ENCODE measurements at places on chromosomes 6 and 20.

DNA sequence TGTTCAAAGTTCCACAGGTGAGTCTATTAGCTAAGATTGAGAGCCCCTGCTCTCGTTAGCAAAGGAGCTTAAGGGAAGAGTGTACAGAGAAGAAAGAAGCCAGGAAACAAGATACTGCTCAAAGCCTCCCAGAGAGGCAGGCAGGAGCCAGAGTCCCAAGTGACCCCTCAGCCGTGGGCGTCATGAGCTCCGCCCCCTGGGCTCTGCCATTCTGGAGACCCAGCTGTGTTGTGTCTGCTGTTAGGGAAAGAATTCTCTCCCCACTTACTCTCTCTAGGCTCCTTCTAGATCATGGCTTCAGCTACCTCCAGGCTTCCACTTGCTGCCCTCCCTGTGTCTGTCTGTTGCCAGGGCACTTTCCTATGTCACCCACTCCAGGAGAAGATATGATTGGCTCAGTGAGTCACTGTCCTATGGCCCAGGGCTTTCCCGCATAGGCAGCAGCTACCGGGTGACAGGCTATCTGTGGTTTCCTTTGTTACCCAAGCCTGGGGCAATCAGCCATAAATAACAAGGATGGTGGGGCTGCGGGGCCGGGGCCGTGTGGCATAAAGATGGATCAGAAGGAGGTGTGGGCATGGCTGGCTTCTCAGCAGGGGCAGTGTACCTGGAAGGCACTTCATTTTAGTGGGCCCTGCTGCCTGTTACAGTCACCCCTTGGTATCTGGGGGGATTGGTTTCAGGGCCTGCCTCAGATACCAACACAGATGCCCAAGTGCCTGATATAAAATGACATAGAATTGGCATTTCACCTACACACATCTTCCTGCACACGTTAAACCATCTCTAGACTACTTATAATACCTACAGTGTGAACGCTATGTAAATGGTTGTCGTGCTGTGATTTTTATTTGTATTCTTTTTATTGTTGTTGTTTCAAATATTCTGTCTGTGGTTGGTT is 118.9 kb downstream of the ARMC2 start:
- DNase-seq, result peak; percentile 62

DNA sequence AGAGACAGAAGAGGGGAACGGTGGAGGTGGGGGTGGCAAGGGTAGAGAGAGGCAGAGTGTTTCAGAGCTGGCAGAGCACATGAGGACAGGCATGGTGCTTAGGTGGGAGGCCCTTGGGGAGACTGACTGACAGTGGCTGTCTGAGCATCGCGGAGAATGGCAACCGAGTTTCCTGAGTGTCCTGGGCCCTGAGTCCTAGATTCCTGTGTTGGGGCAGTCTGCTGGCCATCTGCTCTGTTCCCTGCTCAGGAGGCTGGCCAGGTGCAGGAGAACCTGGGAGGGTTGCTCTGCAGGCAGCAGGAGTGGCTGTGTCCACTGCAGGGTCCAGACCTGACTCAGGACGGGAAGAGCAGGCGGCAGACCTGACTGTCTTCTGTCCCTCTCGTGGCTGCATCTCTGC is 248.9 kb downstream of the LRFN2 start:
- no peak for DNase-seq

- no peak for DNase-seq
These were observed 18.5 kb upstream of the DCBLD1 start for GRCh38 chr6:117463762-117464665.

GRCh38 chr6:169263374-169263773 is 9.7 kb upstream of the THBS2 start:
- DNase-seq, result no peak

DNA sequence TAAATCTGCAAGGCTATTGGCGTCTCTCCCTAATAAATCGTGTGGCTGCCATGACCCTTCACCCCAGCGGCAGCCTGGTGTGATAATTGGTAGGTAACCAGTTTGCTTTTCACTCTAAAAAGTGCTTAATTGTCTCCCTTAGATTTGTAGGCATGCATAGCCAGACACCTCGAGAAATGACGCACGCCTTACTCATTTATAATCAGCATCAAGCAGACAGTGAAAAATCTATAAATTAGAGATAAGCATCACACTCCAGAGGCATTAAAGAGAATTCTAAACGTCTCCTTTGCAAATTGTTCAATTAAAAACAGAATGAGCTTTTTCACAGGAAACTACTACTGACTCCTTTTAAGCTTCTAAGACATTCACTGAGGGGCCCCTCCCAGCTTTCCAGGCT is 110.2 kb upstream of the RPS6KA2 start:
- DNase-seq, result peak; percentile 26

- DNase-seq, result no peak
These were observed 80.7 kb upstream of the CLDN20 start for GRCh38 chr6:155183095-155183494.

DNA sequence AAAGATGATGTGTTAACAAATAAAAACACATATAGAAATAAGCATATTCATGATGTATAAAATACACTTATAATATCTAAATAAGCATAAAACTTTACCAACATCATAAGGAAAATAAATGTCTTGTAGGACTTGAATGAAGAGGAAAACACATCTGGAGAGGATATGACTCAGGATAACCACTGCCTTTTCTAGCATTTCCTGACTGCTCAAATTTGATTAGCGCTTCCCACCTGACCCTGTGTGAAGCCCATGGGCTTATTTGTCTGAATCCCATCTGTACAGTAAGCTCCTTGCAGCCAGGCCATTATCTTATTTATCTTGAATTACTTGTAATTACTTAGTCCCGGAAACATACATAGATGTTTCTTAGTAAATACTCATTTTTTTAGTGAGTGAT is 608.6 kb downstream of the COL12A1 start:
- no peak for DNase-seq

- DNase-seq, result no peak
These were observed 5.6 kb downstream of the FBXO9 start for GRCh38 chr6:53070806-53071205.

GRCh38 chr20:33444797-33445560 is 1.4 kb upstream of the SNTA1 start:
- no peak for DNase-seq

DNA sequence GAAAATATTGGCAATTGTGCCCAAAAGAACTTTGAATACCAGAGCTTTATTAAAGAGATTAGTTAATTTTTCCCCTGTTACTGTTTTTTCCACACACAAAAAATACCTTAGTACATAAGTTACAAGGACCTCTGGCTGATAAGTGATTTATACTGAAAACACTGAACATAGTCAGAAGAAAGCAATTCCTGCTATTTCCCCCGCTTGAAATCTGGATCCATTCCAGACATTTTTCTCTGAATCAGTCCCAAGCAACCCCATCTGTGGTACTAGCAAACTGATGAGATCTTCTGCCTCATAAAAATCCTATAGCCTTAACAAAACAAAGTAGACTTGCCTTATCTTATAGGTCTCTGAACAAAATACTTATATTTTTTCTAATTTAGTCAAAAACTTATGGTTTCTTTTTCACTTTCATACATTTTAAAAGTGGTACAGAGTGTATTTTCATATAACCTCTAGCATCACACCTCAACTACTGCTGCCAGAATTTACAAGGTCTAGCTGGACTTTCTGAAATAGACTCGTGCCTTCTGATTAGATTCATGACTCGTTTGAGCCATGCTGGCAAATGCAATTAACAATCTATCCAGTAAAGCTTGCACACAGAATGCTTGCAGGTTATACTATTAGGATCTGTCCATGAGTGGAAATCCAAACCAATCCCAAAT is 111.9 kb downstream of the TBX18 start:
- DNase-seq, result no peak

GRCh38 chr20:59482351-59483187 is 121.8 kb upstream of the PHACTR3 start:
- no peak for DNase-seq

GRCh38 chr20:40477805-40478204 is 211.2 kb downstream of the MAFB start:
- no peak for DNase-seq

- peak; percentile 67 for DNase-seq
These were observed 27.3 kb downstream of the GSTA3 start for GRCh38 chr6:52881996-52882841.

- DNase-seq, result no peak
These were observed 91.7 kb upstream of the HDDC2 start for GRCh38 chr6:125393449-125393858.

GRCh38 chr6:42380228-42380979 is 71.3 kb downstream of the TRERF1 start:
- no peak for DNase-seq

DNA sequence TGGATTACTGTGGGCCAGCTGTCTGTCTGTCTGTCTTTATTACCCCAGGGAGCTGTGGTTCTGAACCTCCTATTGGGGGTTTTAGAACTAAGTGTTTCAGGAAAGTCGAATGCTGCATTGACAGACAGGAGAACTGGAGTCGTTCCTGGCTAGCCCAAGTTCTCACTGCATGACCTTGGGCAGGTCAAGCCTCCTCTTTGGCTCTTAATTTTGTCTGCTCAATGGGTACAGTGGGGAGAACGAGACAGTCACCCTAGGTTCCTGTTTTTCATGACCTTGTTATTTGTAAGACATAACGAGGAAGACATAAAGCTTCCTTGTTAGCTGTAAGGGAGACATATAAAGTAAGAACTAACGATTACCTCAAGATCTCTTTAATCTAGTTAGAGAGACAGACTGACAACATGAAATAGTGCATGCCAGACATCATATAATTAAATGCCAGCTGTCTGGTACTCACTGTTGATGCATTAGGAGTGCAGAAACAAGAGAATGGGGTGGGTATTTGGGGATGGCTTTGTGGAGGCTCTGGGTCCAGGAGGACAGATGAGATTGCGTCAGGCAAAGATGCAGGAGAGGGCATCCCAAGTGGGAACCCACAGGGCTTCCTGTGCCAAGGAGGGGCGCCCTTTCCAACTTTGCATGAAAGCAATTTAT is 3.7 kb upstream of the CCDC167 start:
- DNase-seq, result no peak

DNA sequence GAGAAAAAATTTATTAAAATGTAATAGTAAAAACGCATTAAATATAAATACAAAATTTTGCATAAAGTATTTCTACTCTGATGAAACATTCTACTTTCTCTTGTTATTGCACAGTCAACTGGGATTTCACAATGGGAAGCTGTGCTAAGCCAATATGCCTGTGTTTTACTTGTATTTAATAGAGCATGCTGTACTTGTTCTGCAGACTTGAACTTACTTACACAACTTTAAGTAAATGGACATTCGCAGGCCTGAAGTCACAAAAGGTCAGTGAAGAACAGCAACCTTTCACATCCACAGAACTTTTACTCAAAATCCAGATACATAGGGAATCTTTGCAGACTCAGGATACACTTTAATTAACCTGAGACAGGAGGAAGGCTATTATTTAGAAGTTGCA is 409.5 kb downstream of the BTBD3 start:
- no peak for DNase-seq

DNA sequence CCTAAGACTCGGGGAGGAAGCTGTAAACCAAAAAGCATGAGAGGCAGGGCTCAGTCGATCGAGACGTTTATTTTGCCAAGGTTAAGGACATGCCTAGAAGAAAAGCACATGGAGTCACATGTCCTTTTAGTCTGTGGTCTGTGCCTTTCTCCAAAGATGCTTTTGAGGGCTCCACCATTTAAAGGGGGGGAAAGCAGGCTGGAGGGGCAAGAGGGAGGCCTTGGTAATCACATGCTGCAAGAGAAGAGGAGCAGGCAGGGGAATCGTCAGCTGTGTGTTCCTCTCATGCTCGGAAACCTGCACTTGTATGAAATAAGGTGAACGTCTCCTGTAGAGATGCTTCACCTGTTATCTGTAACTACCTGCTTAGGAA is 9.1 kb upstream of the YTHDF1 start:
- no peak for DNase-seq

DNA sequence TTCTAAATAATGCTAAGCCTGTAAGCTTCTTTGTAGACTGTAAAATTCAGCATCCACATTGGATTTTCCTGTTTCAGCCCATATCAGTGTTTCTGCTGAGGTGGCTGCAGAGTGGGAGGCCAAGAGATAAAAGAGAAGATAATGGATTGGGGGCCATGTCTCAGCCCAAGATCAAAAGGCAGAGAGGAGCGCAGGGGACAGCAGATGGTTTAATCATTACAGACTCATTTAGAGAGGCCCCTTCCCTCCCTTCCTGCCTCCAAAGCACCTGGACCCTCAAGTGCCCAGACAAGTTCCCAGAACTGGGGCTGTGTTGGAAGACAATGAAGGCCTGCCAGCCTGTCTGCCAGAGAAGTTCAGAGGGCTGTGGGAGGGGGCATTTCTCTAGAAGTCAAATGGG is 20.4 kb upstream of the CTNNBL1 start:
- DNase-seq, result no peak

DNA sequence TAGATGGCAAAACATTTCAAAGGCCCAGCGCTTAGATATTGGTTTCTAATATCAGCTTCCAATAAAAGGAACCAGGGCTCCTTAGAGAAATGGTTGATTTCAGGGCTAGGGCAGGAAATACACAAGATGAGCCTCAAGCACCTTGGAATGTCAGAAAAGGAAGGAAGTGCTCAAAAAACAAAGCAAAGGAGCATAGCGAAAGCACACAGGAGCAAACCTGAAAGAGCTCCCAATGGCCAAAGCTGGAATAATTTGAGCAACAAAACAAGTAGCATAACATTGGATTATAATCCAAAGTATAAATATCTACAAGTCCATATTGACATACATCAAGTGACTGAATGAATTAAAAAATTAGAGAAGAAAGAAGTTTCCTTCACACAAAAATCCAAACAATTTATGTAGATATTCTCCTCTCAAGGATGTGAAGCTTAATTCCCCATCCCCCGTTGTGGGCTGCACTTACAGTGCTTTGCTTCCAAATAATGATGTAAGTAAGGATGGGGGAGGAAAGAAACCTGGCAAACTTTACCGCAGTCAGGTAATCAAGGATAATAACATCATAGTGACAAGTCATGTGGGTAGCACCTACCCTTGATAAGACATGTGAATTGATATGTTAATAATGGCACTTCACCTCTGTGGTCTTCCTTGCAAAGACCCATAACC is 132.9 kb upstream of the DST start:
- no peak for DNase-seq

DNA sequence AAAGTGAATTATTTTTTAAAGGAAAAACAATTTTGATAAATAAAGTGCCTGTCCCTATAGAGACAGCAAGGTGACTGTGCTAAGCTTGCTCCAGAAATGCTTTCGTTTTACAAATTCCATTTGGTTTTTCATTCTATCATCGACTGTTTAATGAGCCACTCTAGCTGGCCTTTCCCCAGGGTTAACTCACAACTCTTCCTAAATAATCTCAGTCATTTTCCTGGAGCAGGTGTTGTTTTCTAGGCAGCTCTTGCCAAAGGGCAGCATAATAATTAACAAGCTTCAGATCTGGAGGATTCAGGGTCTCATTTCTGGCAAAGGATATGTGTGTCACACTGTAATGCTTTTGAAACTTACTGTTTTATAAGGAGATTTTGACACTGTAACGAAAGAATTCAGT is 184.2 kb downstream of the KHDC1L start:
- no peak for DNase-seq

- no peak for DNase-seq
These were observed 283.9 kb downstream of the UBE3D start for GRCh38 chr6:82781620-82782204.
